ENCODE measurements at places on chromosomes 3 and 15. TPM values are rescaled to one million over a fixed set of nuclear protein-coding genes. Genes with fewer than 3 reads are reported as not detected.

The C3orf85 gene
- not detected for total RNA-seq

The TGM4 gene
- total RNA-seq = 0.35 TPM

The LRIG1 gene
- total RNA-seq = 12.7 TPM

The TBL1XR1 gene
- total RNA-seq = 483 TPM

The ZBTB47 gene
- total RNA-seq = 39.2 TPM

The ITPKA gene
- total RNA-seq = 9.7 TPM

The CISH gene
- 1.9 TPM for total RNA-seq

The IL17RB gene
- 1.4 TPM for total RNA-seq

The ZNF80 gene
- total RNA-seq = not detected

The OIP5 gene
- total RNA-seq = 0.60 TPM

The DIPK2A gene
- 24.6 TPM for total RNA-seq

The CCRL2 gene
- not detected for total RNA-seq

The NR1I2 gene
- 0.20 TPM for total RNA-seq

The CELSR3 gene
- total RNA-seq = 2.7 TPM

The C2CD4A gene
- total RNA-seq = under 0.01 TPM

The MBD4 gene
- 34.7 TPM for total RNA-seq

The FBLN2 gene
- total RNA-seq = 9.4 TPM

The ACSBG1 gene
- not detected for total RNA-seq

The DCBLD2 gene
- 1,095 TPM for total RNA-seq

The GOLGA8O gene
- 0.20 TPM for total RNA-seq

The RBMS3 gene
- total RNA-seq = 26.7 TPM

The RHOV gene
- 1.6 TPM for total RNA-seq

The OSTN gene
- not detected for total RNA-seq

The RPL39L gene
- 5.3 TPM for total RNA-seq

Measured in renal cortical epithelial cell (primary cell).